CD8-positive, alpha-beta T cell (primary cell): ENCODE measurements at places on chromosomes 1 and 21. TPM values are rescaled to one million over a fixed set of nuclear protein-coding genes. Genes with fewer than 3 reads are reported as not detected.
A peak's percentile ranks its signal among the peaks of the same experiment; 100 is the strongest.

GRCh38 chr1:222777463-222777862, 37.4 kb upstream of the DISP1 start:
- DNase-seq, result no peak

TRPM2 gene
- total RNA-seq, result 2.0 TPM

- DNase-seq, result no peak
Observed at GRCh38 chr1:218464871-218465270, 119.7 kb downstream of the TGFB2 start.

GRCh38 chr1:100578201-100578600, 40.3 kb downstream of the GPR88 start:
- DNase-seq, result no peak

SPTA1 gene
- not detected for total RNA-seq

DNA sequence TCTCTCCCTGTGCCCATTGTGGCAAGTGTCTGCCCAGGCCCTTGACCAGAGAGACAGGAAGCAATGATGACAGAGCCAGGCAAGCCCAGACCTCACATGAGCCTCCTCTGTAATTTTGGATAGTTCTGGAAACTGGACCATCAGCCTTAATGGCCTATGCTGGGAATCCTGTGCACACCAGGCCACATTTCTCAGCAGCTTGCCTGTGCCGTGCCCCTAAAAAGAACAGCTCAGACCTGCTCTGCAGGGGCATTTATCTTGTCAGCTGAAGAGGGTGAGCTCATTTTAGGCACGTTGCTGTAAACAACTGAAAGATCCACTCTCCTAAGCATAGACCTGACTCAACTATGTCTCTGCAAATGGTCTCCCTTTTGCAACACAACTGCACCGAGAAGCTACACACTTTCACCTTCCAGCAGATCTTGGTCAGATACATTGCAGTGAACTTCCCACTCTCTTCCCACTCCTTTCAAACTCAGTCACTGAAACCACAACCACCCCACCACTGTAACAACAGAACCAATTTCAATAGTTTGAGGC, 53.5 kb upstream of the BACH1 start:
- no peak for DNase-seq

DNA sequence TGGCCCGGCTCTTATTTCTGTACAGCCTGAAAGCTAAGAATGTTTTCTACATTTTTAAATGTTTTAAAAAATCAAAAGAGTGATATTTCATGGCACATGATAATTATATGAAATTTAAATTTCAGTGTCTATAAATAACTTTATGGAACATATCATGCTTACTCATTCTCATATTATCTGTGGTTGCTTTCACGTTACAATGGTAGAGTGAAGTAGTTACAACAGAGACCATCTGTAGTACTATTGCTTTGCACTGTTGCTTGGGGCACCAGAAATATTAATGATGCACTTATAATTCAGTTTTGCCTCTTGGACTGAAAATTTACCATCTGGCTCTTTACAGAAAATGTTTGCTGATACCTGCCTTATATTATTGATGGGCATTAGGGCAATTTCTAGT, 481.6 kb downstream of the PLPP3 start:
- DNase-seq, result no peak

SYT6 gene
- not detected for total RNA-seq

DNA sequence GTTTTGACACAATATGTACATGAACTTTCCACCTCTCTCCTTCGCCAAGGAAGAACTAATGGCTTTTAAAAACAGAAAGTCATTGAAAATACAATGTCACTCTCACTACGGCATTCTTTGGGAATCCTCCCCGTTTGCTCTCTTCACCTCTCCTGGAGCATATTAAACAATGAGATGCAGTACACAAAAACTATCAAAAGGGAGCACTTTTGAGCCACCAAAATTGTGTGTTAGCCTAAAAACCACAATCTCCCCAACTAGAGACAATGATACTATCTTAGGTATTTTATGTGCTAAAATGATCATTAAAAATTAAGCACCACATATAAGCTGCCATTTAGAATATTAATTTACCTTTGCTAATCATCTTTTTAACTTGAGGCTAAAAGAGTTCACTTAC, 425.5 kb downstream of the KCTD3 start:
- DNase-seq, result no peak

KRTAP19-3 gene
- not detected for total RNA-seq

DNA sequence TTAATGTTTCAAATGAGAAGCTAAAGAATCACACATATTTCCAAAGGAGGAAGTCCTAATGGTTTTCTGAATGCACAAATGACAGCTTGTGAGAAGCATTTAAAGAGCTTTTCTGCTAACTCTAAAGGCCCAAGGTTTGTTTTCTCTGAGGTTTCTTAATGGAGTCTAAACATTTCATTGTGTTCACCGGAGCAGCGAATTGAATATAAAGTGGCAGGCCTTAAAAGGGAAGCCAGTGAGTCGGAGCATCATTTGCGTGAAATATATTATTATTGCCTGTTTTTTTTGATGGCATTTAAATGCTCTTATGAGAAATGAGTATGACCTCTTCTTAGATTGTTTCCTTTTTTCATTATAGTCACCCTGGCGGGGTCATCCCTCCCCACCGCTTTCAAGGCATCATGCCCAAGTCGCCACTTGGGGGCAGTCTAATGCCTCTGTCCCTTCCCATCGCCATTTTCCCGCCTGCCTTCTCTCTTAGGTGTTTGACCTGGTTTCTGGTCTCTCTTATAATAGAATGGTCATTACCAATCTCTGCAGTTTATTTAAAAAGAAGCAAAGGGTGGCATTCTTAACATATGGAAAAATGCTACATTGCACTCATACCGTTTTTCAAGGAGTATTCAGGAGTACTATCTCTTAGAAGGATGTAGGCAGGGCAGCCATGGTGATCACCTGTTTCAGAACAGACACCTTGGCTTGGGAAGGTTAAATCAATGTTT, 25.3 kb upstream of the OVAAL start:
- peak; percentile 60 for DNase-seq

DNA sequence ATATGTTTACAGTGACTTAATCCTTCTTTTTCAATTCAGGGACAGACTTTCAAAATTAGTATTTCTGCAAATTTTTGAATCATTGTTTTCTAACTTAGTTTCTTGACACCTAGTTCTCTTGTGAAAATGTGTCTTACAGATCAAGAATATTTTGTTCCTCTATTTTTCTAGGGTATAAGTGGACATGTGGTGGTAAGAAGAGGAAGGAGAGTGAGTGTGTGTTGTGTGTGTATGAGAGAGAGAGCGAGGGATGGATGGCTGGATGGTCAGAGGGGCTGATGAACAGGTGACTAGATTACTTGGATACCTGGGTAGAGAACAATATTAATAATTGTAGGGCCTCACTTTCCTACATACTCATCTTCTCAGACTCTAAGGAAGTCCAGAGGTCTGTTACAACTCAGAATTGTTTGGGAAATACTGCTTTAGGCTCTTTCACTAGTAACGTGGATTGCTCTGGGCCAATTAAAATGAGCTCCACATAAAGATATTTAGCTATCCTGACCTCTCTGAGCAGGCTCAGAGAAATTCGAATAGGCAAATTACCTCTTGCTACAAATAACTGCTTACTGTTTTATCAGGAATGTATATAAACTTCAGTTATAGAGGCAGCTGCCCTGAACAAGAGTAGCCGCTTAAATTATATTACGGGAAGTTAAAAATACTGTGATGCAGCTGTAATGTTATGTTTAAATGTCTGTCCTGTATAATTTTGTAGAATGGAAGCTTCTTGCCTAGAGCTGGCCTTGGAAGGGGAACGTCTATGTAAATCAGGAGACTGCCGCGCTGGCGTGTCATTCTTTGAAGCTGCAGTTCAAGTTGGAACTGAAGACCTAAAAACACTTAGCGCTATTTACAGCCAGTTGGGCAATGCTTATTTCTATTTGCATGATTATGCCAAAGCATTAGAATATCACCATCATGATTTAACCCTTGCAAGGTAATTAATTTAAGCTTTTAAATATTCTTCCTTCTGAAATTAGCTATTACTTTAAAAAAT, 19.7 kb downstream of the GPSM2 start:
- no peak for DNase-seq

DNA sequence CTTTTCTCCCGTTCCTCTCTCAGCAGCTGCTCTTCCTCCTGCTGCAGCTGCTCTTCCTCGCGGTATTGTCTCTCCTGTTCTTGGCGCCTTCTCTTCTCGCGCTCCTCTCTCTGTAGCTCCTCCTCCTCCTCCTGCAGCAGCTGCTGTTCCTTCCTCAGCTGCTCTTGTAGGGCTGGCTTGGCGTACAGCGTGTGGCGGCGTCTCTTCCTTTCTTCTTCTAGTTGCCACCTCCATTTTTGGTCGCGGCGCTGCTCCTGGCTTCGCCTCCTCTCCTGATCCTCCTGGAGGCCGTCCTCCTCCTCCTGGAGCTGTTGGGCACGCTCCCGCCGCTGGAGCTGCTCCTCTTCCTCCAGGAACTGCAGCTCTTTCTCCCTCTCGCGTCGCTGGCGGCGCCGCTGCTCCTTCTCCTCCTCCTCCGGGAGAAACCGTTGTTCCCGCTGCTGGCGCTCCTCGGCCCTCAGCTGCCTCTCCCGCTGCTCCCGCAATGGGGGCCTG, 4.8 kb downstream of the TCHH start:
- no peak for DNase-seq

DNA sequence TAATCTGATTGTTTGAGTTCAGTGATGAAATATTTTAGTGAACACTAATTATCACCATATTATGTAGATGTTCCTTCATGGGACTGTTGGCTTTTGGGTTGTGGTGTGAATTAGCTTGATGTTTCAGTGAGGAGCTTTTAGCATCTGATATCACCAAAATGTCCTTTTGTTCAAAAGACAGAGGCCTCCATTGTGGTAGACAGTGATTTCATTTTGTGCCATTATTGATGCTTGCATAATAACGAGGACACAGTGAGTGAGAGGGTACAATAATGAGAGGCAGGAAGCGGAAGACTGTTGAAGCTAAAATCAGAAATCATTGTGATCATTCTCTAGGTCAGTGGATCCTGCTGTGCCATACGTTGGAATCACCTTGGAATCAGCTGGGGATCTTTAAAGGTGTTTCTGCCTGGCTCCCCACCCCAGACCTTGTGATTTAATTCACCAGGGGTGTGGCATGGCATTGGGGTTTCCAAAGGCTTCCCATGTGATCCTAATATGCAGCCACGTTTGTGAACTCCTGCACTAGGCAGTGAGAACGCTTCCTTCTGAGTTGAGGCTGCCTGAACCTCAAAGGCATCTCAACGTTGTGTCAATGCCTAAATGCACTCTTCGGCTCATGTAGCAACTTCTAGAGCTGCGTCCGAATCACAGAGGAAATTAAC, 82.1 kb upstream of the KIF1B start:
- DNase-seq, result no peak

- DNase-seq, result no peak
Observed at GRCh38 chr1:31376375-31377134, 3.7 kb upstream of the FABP3 start.
